ENCODE measurements at places on chromosomes 7 and 10.

DNA sequence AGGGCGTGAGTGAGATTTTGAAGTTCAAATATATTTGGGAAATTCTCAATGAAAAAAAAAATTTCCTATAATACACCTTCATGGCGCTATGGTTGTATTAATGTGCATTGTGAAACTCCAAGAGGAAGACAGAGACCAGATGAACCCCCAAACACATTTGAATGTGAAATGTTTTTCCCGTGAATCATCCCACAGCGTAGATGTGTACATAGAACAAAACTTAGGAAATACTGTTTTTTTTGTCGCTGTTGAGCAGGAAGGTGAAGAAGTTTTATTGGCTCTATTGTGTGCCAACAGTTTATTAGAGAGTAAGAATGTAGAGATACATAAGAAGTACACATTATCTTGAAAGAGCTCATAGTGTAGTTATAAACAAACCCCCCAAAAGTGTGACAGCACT lies 134.0 kb downstream of the KCND2 start:
- DNase-seq: no peak

DNA sequence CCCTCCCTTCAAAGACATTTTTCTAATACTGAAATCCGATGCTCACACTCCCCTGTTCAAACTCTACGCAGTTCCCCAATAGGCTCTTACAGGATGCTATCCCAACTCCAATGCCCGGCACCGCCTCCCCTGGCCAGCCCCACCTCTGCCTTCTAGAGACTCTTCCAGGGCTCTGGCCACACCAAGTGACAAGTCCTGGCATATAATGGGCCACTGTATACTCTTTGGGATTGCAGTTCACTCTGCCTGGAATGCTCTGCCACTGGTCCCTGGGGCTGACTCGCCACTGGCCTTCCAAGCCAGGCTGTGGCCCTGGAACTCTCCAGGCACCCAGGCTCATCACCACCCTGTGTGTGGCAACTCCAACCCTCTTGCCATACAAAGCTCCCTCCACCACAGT lies 3.1 kb upstream of the BRI3 start:
- no peak for DNase-seq

- DNase-seq: no peak
Measured at GRCh38 chr10:876438-876837, 55.1 kb downstream of the LARP4B start.

DNA sequence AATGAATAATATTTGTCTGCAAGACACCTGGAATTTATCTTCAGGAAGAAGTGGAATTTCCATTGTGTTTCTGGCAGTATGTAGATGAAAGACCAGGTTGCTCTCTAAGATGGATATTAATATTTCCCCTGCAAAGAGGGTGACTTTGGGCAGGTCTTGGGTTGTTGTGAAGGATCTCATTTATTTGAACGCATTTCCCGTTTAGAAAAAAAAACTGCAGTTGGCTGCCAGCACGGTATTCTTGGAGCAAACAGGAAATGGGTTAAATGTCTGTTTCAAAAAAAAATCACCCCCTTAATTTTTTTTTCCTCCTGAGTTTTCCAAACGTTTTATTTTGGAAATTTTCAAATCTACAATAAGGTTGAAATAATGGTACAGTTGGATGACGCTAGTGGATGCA lies 11.5 kb downstream of the EIF4H start:
- DNase-seq: no peak

- peak; percentile 38 for DNase-seq
Measured at GRCh38 chr7:117715784-117716445, 157.3 kb downstream of the CTTNBP2 start.

DNA sequence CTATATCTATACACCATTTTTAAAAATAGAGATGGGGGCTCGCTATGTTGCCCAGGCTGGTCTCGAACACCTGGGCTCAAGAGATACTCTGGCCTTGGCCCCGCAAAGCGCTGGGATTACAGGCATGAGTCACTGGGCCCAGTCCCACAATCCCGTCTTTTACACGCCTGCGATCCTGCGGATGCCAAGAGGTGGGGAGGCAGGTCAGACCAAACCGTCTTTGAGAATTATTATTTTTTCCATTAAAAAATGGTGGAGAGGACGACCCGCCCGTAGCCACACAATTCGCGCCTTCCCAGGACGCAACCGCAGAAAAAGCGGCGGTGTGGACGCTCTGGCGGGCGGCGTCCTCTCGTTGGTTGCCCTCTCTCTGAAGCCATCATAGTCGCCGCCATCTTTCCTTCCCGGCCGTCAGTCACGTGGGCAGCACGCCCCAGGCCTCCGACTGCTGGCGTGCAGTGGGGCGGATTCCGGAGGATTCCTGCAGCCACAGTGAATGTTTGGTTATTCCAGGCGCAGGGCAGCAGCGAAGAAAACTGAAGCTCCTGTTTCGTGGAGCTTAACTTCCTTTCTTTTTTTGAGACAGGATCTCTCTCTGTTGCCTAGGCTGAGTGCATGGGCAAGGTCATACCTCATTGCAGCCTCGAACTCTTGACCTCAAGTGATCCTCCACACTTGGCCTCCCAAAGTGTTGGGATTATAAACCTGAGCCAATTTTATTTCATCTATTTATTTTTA lies 9.9 kb upstream of the EPHB4 start:
- peak; percentile 96 for DNase-seq

DNA sequence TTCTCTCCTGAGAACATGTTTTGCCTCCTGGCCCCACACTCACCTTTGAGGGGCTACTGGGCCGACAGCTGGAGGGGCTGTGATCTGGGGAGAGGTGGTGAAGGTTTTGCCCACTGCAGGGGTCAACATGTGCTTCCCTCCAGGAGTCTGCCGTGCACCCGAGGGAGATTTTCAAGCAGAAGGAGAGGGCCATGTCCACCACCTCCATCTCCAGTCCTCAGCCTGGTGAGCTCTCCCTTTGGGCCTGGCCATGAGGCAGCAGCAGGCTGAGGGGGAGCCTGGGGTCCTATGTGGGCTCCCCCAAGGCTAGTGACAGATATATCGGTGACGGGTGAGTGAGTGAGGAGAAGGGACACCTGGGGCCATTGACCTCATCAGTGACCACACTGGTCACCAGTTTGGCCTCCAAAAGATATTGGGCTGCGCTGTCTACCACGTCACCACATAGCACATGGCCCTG lies 6.6 kb downstream of the PGAM2 start:
- no peak for DNase-seq

DNA sequence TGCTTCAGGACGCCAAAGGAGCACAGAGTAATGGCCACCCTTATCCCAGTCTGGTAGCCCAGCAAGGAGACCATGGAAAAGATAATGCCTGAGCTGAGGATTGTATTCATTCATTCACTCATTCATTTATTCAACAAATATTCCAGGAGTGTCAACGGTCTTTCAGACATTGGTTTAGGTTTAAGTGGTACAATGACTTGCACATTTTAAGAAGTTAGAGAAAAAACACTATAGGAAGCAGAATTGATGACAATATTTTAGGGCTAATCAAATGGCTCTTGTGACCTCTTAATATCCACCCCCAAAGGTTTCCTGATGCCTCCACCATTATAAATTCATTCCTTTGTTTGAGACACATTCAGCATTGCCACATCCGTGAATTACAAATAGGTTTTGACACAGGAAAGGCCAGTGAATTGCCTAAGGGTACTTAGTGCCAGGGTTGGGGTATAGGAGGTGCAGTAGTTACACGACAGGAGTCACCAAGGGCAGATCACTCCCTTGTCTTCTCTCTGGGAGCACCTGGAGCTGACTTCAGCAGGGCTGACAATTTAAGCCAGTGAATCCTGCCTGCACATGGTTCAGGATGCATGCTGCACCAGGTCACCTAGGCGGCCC lies 269.5 kb downstream of the CREB5 start:
- no peak for DNase-seq

GRCh38 chr10:114391599-114391998 lies 12.7 kb downstream of the AFAP1L2 start:
- DNase-seq: no peak

DNA sequence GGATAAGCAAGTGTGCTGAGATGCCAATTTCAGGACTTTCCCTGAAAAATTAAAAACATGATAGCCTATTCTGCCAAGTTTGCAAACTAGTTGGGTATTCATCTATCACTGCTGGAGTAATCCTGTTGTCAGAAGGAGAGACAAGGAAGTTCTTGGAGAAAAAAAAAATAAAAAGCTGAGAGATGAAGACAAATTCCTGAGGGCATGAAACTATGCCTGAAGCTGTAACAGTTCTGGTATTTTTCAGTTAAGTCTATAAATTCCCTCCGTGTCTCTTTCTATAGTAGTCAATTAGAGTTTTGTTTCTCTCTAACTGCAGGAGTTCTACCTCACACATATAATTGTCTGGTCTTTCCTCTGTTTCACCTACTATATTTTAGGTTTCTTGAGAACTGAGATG lies 95.7 kb downstream of the DGKB start:
- no peak for DNase-seq

GRCh38 chr7:130092598-130092997 lies 22.3 kb downstream of the KLHDC10 start:
- DNase-seq: no peak

GRCh38 chr10:124425227-124425962 lies 6.7 kb upstream of the OAT start:
- no peak for DNase-seq

DNA sequence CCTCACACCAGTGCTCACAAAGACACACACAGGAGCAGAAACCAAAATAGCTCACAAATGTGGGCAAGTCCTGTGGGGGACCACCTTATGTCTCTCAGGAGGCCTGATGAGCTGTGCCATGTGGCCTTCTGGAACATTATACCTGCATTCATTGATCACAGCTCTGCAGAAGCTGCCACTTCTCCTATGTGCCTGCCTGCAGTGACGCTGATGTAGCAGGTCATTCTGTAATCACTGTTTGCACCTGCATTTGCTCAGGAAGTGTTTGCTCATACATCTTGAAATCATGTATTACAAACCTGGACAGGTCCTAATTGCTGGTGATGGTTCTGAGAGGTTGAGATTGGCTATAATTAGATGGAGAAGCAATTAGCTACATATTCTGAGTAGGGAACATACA lies 310.2 kb downstream of the AUTS2 start:
- DNase-seq: no peak

GRCh38 chr7:143992670-143993069 lies 7.5 kb upstream of the OR6B1 start:
- DNase-seq: no peak

DNA sequence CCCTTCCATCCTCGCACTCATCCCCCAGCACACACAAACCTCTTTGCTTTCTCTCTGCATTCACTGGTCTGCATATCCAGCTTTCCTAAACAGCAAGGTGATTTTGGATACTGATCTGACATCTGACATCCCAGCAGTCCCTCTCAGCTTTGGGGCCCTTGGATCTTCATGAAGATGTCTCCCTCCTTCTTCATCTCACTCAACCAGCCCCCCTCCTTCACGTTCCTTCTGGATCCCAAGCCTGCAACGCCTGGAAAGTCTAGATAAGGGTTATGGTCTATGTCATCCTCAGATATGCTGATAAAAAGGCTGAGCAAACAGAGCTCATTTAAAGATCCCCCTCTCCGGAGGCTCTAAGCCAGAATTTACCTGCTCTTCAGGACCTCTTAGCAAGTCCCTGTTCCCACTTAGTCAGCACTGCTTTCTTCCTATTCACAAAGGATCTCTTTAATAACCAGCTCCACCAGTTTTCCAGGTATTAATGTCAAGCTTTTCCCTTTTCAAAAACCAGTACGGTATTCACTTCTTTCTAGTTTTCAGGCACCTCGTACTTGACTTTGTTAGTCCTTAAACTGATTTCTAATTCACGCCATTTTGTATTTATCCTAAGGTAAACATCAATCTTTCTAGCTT lies 38.9 kb downstream of the CREB3L2 start:
- no peak for DNase-seq

DNA sequence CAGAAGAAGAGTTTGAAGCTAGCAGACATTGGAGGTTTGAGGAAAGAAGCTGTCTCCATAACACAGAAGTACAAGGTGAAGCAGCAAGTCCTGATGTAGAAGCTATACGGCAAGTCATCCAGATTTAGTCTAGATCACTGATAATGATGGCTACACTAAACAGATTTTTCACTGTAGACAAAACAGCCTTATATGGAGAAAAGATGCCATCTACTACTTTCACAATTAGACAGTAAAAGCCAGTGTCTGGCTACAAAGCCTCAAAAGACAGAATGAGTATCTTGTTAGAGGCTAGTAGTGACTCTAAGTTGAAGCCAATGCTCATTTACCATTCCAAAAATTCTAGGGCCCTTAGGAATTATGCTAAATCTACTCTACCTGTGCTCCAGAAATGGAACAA lies 85.1 kb downstream of the SNX13 start:
- DNase-seq: no peak

DNA sequence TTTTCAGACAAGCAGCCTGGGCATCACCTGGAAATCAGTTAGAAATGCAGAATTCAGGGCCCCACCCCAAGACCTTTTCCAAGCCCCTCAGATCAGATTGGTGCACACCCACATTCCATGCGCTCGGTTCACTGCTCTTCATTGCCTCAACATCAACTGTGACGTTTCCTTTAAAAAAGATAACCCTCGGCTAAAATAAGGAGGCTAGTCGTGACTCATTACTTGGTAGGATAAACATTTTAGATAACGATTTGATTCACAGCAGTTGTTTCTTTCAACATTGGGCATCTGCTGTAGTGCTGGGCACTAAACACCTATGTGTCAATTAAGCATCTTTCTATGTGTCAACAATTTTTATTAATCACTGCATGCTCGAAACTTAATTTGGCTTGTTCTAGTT lies 191.1 kb upstream of the LRGUK start:
- DNase-seq: no peak

DNA sequence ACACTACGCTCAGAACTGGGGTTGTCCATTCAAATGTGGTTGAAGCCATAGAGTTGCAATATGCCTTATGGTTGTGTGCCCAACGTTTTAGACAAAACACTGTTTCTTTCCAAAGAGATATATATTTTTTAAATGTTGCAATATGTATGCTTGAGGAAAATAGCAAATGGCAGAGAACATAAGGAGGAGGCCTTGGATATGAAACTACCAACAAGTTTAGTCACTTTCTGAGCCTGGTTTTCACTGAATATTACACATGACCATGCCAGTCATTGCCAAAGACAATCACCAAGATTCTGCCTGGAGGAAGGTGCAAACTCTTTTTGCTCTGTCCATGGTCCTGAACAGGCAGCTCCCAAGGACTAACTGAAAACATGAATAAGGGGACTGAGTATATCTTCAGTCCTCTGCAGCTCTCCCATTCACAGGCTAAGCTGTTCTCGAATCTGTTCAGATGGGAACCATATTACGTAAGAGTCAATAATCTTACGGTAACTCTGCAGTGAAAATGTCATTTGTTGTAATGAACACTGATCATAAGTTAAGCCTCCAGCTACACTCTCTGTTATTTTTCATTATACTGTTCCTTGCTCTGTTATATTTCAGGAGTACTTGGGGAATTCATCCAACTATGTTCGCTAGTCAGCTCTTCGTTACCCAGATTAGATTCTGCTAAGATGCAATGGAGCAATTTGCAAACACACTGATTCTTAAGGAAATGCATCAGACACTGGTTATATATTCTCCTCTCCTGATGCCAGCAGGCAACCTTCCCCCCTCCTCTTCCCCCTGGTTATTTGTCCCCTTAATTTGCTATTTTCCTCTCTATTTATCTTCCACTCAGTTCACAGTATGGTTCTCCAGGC lies 90.7 kb upstream of the C1QL3 start:
- peak; percentile 36 for DNase-seq

GRCh38 chr10:97573021-97573420 lies 442 bp downstream of the ANKRD2 start:
- DNase-seq: no peak

- no peak for DNase-seq
Measured at GRCh38 chr7:44261240-44261639, 60.5 kb downstream of the YKT6 start.

GRCh38 chr10:16865766-16866165 lies 48.5 kb upstream of the RSU1 start:
- no peak for DNase-seq

Measured in kidney (tissue), 22 donors.